ENCODE measurements at places on chromosomes 11 and 22.

- no peak for DNase-seq
These were observed 11.0 kb downstream of the DEPDC5 start for GRCh38 chr22:31764785-31765184.

DNA sequence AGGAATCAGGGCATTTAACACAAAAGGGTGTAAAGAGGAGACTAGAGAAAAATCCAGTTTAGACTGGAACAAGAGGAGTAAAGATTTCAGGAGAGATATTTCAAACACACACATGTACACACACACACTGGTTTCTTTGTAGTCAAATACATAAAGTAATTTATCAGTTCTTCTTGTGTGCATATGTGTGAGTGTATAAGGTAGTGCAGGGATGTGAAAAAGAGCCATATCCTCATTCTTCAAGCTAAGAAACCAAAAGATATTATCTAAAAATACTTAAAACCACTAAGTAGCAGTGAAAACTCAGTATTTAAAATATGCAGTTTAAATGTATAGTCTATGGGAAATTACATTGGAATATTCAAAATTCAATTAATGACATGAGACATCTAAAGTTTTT is 52.5 kb upstream of the CARD18 start:
- no peak for DNase-seq

GRCh38 chr11:128575961-128576350 is 11.4 kb downstream of the ETS1 start:
- DNase-seq: no peak

- no peak for DNase-seq
These were observed 330.7 kb upstream of the NCAM1 start for GRCh38 chr11:112630496-112630895.

GRCh38 chr11:122852796-122853160 is 14.5 kb downstream of the CRTAM start:
- DNase-seq: no peak

GRCh38 chr22:29833392-29833965 is 4.6 kb downstream of the ASCC2 start:
- DNase-seq: no peak

GRCh38 chr11:131618201-131618600 is 247.8 kb downstream of the NTM start:
- no peak for DNase-seq

GRCh38 chr11:132804258-132804657 is 728.0 kb downstream of the OPCML start:
- no peak for DNase-seq

DNA sequence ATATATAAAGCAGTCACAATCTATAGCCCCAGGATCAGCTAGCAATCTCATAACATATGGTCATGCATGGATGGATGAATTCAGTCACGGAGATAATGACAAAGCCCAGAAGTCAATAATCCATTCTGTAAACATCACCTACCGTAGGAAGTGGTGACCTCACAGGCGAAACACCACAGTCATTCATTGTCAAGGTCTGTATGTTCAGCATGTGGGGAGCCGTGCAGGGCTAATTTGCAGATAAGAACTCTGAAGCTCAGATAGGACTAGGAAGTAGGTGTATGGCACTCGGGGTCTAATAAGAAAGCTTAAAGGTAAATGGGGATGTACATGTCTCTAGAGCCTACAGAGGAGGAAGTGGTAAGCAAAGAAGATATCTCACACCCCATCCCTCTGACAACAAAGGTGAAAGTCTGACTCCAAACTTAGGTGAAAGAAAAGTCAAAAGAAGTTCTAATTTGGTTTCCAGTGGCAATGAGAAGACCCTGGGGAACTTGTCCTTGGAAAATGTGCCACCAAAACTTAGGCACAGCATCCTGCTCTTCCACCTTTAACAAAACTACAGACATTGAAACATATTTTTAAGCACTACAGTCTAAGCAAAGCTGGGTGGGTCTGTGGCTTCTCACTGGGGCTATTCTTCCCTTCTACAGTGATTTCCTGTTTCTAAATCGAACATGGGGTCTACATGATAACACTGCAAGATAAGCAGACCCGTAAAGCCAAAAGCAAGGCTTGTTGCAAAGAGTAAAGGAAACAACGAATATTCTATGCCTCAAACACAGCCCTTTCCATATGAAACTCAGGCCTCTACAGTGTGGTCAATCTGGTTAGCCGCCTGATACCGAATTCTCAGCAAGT is 5.2 kb downstream of the CRTAM start:
- no peak for DNase-seq

- no peak for DNase-seq
These were observed 14.1 kb upstream of the KCNQ1OT1 start for GRCh38 chr11:2713661-2714462.

- no peak for DNase-seq
These were observed 29.8 kb upstream of the CD5 start for GRCh38 chr11:61072316-61073109.

Data from stimulated activated CD8-positive, alpha-beta memory T cell treated with anti-CD3 and anti-CD28 coated beads, Interleukin-7, amount 100 ng/mL, for 48 hours (primary cell).